AG04450 (cell line): ENCODE measurements at places on chromosomes 3 and 15.
A peak's percentile ranks its signal among the peaks of the same experiment; 100 is the strongest.

- DNase-seq = no peak
Measured at GRCh38 chr3:399647-400046, 203.1 kb downstream of the CHL1 start.

DNA sequence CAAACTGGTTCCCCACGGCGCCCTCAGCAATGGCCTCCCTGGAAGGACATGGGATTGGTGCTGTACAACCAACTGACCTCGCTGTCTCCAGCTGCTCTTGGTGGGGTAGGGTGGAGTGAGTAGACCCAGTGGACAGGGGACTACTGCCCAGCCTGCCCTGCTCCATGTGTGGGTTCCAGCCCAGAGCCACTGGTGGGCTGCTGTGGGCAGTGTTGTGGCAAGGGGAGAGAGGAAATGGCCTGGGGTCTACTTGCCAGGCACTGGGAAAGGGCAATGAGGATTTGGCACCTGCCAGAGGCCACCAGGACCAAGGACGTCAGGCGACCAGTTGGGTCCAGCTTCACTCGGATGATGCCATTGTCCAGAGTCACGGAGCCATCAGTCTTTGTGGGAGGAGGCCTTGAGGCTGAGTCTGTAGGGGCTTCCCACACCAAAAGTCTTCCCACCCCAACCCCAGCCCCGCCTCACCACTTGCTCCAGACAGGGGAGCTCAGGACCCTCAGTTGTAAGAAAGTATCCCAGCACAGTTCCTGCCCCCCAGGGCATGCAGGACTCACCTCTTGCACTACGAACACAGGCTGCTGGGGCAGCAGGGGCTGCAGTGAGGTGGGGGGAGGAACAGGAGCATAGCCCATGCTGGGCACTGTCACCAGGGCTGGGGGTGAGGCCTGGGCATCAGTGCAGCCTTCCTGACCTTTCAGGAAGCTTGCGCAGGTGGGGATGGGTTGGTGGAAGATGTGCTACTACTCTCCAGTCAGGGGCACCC is 9.5 kb downstream of the MAN2C1 start:
- no peak for DNase-seq

GRCh38 chr3:29099296-29099695 is 181.6 kb upstream of the RBMS3 start:
- no peak for DNase-seq

- DNase-seq = peak; percentile 95
Measured at GRCh38 chr15:65792138-65792987, at the start of gene DENND4A. Gene DENND4A (minus strand): TSS chr15:65792293. CDS start chr15:65756450, 35,843 bp downstream.

GRCh38 chr3:120931593-120931992 is 23.6 kb downstream of the STXBP5L start:
- DNase-seq = no peak

- no peak for DNase-seq
Measured at GRCh38 chr3:179613807-179614206, 9.2 kb downstream of the NDUFB5 start.

GRCh38 chr15:51672913-51673857 is 8.1 kb upstream of the SCG3 start:
- DNase-seq = no peak

DNA sequence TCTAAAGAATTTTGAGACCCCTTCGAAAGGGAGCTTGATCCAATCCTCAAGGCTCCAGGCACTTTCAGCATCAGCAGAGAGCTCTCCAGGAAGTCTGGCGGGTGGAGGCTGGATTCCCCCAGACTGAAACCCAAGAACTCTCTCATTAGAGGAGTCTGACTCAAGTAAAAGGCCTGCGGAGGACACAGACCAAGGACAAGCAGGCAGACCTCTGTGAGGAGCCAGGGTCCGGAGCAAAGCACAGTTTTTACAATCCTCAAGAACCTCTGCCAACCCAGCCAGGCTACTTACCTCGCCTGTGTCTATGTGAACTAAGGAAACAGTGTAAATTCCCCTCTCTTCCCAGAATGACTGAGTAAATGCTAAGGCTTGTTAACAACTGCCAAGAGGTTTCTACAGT is 86.2 kb downstream of the FBN1 start:
- DNase-seq = peak; percentile 57

- peak; percentile 18 for DNase-seq
Measured at GRCh38 chr3:159082519-159082918, 280.7 kb downstream of the MFSD1 start.

DNA sequence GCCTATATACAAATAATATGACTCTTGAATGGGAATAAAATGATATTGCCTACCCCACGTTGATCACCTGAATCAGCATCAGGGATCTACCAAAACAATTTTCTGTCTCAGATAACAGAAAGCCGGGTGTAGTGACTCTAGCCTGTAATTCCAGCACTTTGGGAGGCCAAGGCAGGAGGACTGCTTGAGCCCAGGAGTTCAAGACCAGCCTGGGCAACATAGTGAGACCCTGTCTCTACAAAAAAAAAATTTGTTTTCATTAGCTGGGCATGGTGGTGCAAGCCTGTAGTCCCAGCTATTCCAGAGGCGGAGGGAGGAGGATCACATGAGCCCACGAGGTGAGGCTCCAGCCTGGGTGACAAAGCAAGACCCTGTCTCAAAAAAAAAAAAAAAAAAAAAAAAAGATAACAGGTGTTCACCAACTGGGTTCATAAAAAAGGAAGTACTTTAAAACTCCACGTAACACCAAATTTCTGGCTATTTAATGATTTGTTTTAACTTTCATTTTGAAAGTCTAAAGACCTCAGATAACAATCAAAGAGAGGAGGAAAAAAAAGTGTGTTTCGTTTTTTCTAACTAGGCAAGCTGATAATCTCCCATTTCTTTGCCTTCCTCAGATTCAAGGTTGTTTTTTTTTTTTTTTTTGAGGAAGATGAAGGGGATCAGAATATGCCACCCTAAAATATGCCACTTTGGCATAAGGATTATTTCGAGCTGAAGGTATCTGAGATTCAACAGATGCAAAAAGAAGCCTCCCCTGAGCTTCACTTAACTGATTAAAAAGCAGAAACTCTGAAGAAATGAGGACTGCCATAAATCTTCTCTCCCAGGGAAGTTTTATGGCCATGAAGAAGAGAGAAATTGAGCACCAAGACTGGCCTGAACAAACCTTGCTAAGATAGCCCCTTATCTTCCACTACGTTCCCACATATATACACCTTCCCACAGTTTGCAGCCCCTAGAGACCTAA is 44.1 kb downstream of the TRANK1 start:
- no peak for DNase-seq

DNA sequence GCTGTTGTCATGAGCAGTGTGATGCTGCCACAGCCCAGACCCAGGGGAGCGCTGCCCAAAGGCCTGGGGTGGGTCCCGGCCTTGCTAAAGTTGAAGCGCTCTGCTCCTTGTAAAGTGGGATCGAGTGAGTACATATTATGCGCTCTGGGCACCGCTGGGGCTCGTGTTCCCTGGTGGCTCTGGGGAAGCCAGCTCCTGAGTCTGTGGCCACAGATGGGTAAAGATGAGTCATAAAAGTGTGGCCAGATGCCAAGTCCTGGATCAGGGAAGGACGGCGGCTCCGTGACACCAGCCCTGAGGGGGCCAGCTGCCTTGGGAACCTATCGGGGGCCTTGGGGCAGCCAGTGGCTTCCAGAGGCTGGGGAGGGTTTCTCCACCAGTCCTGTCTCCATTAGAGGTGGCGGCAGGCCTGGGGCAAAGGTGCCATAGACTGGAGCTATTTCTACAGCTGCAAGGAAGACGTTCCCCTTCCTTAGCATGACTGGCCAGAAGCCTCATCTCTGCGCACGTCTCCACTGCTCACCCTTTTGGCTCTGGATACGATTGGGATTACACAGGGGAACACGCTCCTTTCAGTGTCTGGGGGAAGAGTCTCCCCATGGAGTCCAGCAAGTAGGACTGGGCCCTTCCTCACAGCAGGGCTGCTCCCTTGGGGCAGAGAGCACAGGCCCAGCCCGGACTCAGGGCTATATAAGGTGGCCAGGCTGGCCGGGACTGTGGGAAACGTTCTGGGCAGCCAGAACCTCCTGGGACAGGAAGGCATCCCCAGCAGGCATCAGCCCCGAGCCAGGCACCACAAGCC is 1.2 kb upstream of the ITIH4 start:
- no peak for DNase-seq

DNA sequence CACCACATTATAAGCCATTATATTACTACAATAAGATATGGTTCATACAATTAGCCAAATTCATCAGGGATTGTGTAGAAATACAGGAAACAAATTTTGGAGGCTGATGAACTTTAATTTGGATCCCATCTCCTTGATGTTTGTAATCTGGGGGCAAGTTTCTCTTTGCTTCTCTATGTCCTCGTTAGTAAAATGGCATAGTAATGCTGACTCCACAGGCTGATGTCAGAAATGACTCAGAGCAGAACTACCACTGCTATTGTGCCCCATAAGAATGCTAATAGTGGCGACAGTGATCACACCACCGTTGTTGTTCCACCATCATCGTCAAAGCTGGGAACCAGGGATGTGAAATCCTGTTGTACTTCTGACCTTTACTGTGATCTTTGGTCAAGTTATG is 722.3 kb upstream of the LMCD1 start:
- no peak for DNase-seq

DNA sequence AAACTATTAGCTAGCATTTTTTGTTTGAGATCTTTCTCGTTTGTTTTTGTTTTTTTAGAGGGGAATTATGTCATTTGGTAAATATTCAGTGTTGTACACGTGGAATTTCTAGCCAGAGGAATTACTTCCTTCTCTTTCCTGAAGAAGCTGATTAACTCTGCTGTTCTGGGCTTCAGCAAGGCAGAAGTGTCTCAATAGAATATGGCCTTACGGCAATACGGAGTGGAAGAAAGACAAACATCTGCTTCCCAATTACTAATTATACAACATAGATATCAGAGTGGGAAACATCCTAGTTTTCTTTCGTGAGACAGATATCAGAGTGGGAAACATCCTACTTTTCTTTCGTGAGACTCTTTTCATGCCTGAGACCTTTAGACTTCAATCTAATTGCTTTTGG is 11.9 kb downstream of the P3H2 start:
- no peak for DNase-seq

- peak; percentile 4 for DNase-seq
Measured at GRCh38 chr15:65576664-65577063, 34.3 kb downstream of the INTS14 start.
